Dermis microvascular lymphatic vessel endothelial cell (primary cell): ENCODE measurements at places on chromosomes 1 and 21.

- DNase-seq, result peak; percentile 21
These were observed 103.6 kb downstream of the KIF26B start for GRCh38 chr1:245258271-245258920.

GRCh38 chr1:208239473-208240381, 4.5 kb downstream of the PLXNA2 start:
- DNase-seq, result no peak

DNA sequence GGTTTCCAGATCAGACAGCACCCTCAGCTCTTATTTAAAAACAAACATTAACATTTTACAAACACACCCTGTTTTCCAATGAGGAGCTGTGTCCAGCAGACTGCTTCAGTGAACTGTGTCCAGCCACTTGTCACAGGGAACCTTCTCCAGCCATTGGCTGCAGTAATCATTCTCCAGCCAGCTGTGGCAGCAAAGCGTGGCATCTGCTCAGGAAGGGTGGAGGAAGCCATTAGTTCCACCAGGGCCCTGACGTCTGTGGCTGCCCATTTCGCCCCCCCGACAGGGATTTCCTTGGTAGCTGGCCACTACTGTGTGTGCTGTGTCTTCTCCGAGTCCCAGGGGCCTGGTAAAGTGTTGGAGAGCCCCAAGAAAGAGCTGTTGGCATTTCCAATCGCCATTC, 62.9 kb upstream of the SELENON start:
- peak; percentile 27 for DNase-seq

GRCh38 chr1:118338936-118339335, 153.9 kb upstream of the SPAG17 start:
- no peak for DNase-seq

DNA sequence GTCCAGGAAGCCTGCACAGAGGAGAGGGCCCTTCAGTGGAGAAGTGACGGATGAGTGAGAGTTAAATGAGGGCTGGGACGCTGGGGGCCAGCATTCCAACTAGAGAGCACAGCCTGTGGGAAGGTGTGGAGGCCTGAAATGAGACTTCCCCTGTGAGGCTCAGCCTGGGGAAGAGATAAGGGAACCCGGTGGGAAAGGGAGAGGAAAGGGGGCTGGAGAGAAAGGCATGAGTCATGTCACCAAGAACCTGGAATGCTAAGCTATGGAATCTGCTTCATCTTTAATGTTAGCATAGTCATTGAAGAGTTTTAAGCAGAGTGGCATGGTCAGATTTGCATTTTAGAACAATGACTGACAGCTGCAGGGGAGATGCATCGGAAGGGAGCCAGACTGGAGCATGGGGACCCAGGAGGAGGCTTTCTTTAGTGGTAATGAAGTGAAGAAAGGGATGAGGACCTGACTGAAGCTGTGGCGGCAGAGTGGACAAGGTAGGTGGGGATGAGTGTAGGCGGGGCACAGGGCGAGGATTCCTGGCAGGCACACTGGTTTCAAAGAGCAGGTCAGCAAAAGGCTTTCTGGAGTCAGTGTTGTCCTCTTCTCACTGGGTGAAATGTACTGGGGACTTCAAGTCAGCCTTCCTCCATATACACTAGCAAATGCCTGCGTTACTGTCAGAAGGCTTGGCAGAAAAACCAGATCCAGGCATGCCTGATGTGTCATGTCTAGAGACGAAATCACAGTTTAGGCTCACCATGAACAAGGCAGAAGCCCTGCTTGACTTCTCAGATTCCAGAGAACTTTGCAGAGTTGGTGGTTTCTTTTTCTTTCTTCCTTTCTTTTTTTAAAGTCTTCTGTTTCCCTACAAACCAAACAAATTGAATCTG, 8.0 kb downstream of the RGL1 start:
- no peak for DNase-seq

- DNase-seq, result no peak
These were observed 869 bp downstream of the KCNA3 start for GRCh38 chr1:110673805-110674336.

- no peak for DNase-seq
These were observed 47.4 kb downstream of the KCNN3 start for GRCh38 chr1:154822717-154823116.

DNA sequence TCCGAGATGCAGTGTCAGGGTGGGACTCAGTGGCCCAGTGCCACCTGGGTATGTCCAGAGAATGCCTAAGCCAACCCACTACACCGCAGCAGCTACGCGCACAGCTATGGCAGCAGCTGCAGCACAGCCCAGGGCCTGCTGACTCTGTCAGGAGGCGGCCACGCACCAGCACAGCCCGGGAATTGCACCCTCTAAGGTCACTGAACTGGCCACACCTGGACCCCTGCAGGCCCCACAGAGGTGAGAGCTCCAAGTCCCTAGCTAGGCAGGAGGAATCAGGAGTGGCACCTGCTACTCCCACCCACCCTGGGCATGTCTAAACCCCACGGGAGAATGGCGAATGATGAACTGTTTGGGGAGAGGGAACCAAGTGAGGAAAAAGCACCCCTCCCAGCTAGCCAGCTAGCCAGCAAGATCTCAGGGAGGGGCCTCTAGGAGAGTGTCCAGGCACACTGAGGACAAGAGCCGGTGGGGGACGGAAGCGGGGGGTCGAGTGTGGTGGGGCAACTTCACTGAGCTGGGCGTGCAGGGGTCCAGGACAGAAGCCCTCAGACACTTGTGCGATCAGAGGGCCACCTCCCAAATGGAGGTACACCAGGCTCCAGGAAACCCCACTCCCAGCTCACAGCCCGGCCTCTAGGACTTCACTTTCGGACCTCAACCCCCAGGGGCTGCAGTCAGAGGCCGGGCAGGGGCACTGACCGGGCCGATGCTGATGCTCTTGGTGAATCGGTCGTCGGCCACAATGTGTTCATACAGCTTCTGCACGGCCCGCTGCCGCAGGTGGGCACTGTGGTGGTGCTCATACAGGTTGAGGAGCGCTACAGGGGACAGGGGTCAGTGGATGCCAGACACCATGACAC, 13.9 kb downstream of the LSS start:
- DNase-seq, result no peak

DNA sequence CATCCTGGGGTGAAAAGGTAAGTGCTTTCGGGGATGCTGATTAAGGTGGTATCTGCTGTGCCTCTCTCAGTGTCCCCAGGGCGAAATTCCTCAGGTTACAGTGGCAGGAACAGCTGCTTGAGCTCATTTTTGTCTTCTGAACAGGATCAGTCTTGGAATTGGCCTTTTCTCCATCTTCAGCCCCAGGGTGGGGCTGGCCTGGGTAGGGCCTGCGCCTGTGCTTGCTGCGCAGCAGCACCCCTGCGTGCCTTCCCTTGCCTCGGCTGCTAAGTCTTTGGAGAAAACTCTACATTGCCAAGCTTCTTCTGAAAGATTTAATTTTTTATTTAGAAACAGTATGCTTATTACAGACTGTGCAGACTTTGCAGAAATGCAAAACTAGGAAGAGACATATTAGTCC, 41.7 kb downstream of the ADARB1 start:
- DNase-seq, result no peak

DNA sequence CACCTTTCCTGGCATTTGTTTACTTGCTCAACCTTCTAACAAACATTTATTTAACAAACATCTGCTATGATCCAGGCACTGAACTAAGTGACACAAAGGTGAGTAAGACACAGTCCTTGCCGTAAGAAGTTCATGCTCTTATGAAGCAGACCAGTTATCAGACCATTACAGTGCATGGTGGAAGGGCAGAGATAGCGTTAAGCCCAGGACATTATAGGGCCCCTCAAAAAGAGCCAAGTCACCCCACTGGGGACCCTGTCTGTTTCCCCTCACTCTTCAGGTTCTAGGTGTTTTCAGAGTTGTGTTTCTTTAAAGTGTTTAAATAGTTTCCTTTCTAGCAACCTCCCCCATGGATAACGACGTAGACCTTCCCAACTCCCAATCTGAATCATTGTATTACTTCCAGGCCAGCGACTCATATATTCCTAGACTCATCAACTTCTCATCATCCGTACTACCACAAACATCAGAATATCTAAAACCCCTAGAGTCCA, 39.3 kb downstream of the TCP10L start:
- DNase-seq, result no peak

GRCh38 chr1:59641836-59642235, 172.9 kb upstream of the HOOK1 start:
- no peak for DNase-seq

GRCh38 chr21:15679630-15680029, 50.2 kb upstream of the USP25 start:
- peak; percentile 7 for DNase-seq

GRCh38 chr1:36855699-36856494, 178.4 kb downstream of the GRIK3 start:
- no peak for DNase-seq

DNA sequence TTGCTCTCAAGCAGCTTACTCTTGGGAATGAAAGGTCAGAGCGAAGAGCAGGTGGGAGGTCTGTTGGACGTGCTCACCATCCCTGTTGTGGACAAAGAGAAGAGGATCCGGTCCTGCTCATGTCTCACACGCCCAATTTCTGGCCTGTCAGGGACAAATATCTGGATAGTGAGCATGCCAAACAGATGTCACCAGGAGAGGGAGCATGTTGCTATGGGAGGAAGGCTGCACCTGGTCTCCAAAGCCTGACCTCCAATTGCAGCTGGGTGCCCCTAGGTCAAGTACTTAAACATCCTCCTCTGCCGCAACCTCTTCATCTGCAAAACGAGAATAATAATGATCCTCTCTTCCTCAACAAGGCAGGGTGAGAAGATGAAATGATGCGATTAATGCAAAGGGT, 53.4 kb downstream of the DMRTA2 start:
- DNase-seq, result no peak

DNA sequence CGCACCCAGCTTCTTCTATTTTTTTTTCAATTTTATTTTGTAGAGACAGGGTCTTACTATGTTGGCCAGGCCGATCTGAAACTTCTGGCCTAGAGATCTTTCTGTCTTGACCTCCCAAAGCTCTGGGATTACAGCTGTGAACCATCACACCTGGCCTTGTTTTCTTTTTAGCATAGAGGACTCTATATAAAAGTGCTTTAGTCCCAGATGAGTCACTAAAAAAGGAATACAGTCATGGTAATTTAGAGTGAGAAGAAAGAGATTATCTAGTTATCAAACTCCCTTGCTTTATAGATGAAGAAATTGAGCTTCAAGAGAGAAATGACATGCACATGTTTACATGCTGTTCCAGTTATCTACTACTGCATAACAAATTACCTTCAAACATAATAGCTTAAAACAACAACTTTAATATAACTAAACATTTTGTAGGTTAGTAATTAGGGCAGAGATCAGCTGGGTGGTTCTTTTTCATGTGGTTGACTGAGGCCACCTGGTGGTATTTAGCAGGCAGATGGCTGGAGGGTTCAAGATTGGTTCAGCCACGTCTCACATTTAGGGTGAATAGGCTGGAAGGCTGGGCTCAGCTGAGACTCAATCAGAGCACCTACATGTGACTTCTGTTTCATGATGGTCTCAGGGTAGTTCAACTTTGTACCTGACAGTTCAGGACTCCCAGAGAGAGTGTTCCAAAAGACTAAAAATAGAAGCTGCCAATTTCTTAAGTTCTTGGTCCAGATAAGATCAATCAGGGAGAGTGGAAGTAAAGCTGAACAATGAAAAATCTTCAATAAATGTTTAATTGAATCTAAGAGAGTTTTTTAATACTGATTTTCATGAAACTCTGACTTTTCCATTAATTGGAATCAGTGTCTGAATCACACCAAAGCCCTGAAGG, 16.9 kb upstream of the MTF2 start:
- no peak for DNase-seq

GRCh38 chr1:207867136-207868109, 43.5 kb downstream of the CD34 start:
- no peak for DNase-seq

DNA sequence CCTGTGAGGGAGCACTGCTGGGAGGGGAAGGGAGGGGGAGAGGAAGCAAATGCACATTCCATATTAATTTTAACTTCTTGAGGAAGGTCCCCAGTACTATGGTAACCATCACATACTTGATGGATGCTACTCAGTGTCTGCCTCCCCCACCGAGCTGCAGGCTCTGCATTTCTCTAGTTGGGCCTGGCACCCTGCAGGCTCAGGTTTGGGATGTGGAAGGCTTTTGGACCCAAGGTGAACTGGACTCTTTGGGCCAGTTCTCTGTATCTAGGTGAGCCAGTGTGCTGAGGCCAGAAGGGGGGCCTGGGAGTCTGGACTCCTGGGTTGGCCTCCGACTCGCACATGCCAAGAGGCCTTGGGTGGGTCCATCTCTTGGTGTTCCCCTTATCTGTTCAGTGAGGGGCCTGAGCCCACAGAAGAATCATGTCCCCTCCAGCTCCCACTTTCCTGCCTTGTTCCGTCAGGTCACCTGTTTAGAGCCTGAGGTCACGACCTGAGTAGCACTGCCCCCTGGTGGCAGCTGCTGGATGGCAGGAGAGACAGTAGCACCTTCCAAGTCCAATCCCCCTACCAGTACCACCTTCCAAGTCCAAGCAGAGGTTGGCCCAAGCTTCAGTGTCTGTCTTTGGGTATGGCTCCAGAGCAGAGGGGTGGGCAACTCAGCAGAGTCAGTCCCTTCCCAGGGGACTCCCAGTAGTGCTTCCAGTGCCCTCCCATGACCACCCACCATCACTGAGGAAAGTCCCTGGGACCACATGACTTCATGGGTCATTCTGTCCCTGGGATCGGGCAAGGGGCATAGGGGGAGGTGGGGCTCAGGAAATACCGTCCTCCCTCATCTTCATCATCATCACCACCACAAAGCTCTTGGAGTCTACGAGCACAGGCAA, 241.8 kb downstream of the TRABD2B start:
- no peak for DNase-seq

DNA sequence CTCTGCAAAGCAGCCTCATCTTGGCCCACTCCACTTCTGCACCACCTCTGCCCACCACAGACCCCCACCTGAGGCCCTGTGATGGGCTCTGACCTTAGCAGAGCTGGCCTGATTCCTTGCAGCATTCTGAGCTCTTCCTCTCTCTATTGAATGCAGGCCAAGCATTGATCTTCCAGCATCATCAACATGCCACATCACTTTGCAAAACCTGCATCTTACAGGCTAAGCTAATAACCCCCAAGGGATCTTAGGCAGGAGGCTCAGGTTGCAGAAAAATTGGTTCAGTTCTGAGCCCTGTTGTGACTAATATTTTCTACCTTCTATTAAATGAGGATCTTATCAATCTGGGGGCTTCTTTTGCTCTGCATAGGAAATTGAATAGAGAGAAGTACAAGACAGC, 78.7 kb downstream of the ATP1A1 start:
- DNase-seq, result no peak

GRCh38 chr1:202176949-202177927, 16.4 kb upstream of the LGR6 start:
- no peak for DNase-seq
